Activated CD4-positive, alpha-beta T cell treated with anti-CD3 and anti-CD28 coated beads for 36 hours (primary cell): ENCODE measurements at places on chromosomes 1 and 21. TPM values are rescaled to one million over a fixed set of nuclear protein-coding genes. Genes with fewer than 3 reads are reported as not detected.

GRCh38 chr1:193701759-193702158 lies 515.3 kb upstream of the B3GALT2 start:
- DNase-seq = no peak

DNA sequence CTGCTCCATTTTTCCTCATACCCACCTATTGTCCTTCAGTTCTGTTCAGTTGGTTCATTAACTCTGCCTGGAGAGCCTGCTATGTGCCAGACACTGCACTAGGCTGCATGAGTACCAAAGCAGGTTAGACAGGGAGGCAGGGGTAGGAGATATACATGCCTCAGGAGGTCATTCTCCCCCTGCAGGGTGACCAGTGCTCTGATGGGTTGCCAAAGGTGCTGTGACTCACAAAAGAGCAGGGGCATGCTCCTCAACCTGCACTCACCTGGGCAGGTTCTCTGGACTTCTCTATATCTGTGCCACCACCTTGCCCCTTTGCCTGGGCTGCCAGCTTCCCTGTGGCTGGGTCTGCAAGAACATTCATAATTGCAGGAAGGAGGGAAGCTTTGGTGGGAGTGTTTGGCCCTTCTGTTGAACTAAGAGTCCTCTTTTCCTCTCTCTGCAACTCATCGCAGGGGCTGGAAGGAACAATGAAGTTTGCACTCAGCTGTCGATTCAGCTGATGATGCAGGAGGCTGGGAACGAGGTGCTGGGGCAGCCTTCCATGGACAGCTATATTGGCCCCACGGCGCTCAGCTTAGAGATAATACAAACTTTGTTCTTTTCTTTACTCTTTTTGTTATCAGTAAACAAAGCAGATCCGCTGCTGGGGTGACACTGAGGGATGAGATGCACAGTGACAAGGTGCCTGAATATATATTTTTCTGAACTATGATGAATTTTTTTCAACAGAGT lies 356.4 kb upstream of the PLXNA2 start:
- no peak for DNase-seq

- no peak for DNase-seq
Measured at GRCh38 chr1:12147201-12147701, 19.5 kb upstream of the TNFRSF1B start.

DNA sequence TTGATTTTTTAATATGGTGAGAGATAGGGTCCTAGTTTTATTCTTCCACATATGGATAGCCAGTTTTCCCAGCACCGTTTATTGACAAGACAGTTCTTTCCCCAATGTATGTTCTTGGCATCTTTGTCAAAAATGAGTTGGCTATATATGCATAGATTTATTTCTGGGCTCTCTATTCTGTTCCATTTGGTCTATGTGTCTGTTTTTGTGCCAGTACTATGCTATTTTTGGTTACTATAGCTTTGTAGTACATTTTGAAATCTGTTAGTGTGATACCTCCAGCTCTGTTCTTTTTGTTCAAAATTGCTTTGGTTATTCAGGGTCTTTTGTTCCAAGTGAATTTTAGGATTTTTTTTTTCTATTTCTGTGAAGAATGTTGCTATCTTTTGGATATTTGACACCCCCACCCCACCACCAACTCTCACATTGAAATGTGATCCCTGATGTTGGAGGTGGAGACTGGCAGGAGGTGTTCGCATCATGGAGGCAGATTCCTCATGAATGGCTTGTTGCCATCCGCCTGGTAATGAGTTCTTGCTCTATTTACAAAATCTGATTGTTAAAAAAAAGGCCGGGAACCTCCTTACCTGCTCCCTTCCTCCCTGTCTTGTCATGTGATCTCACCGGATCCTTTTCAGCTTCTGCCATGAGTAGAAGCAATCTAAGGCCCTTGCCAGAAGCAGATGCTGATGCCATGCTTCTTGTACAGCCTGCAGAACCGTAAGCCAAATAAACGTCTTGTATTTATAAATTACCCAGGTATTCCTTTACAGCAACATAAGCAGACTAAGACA lies 54.8 kb upstream of the KRTAP19-8 start:
- DNase-seq = no peak

- DNase-seq = no peak
Measured at GRCh38 chr1:182129398-182129797, 67.9 kb upstream of the ZNF648 start.

GRCh38 chr1:103469801-103470200 lies 55.7 kb upstream of the RNPC3 start:
- DNase-seq = no peak

DNA sequence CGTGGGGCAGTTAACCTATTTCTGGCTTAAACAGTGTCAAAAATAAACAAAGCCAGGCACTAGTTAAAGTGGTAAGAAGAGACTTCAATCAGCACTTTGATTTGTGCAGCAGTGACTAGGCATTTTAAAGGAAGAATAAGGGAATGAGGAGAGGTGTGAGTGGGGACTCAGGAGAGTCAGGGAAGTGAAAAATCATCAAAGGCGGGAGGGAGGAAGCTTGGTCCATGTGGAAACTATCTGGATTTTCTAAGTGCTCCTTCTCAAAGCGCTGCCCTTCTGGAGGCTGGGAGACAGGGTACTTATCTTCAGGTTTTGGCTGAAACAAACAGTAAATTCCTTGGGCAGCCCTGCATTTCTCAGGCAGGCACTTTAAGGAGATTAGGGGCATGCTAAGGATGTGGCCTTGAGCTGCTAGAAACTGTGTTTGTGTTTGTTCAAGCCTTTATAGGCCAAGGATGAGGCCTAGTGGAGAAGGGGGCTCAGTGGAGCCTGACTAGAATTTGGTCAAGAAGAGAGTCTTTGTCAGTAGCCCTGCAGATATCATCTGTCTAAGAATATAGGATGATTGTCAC lies 486.5 kb downstream of the SIPA1L2 start:
- no peak for DNase-seq

DNA sequence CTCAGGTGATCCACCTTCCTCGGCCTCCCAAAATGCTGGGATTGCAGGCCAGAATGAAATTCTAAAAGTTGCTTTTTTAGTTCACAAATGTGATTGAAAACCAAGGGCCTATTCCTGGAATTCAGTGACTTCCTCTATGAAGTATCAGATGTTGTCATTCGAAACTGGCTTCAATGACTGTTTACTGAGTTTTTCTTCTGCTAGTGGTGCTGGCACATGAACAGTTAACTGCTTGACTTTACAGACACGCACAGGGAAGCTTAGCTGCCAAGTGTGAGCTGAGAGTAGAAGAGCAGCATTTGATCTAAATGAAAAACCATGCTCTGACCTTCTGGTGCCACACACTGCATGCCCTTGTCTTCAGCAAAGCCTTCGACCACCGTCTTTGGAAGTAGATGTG lies 32.8 kb upstream of the AJAP1 start:
- no peak for DNase-seq

DNA sequence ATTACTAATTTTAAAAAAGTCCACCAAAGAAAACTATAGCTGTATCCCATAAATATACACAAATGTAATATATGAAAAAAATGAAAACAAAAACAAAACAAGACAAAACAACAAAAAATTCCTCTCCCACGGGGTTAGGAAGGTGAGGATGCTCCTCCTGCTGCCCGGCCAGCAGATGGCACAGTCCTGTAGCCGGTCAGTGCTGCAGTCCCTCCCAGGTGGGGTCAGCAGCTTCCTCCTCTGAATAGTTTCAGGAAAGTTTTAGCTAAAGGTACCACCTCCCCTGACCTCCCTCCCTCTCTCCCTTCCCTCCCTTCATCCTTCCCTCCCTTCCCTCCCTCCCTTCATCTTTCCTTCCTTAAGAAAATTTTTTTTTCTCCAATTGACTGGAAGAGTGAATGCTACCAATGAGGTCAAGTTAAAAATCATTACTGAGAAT lies 67.8 kb upstream of the BCL10 start:
- no peak for DNase-seq

DNA sequence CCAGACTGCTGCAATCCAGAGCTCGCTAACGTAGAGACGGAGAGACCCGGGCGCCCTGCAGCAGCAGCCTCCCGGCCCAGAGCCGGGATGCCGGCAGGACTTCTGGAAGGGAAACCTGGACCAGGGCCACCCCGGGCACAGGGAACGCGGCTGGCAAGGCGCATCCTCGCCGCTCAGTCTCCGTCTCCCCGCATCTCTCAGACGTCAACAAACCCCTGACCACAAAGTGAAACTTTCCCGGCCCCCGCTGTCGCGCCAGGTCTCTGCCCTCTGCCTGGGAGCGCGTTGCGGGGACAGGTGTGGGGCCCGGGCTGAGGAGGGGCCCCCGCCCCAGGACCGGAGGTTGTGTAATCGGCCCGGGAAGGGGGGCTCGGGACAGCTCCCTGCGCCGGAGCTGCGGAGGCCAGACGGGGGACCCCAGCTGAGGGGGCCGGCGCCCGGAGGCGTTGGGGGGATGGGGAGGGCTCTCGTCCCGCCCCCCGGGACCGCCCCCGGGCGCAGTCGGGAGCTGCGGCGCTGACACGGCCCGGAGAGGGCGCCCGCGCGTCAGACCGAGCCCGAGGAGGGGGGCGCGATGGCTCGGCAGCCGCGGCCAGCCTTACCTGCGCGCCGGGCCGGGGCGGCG lies 116.6 kb upstream of the HIVEP3 start:
- DNase-seq = peak; percentile 70

- no peak for DNase-seq
Measured at GRCh38 chr1:2074944-2075740, 24.9 kb downstream of the PRKCZ start.

DNA sequence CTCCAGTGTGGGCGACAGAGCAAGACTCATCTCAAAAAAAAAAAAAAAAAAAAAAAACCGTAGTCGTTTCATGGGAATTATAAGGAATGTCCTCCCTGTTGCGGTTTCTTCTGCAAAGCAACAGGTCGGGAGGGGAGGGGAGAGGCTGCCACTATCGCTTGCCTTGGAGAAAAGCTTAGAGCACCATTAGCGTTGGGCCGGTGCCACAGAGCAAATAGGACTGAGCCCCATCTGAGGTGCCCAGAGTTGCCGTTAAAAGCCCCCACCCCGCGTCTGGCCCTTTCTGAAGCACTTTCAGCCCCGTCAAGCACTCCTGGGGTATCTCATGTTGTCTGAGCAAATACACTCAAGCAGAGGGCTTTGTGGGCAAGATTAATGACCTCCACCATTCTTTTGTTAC lies 2.2 kb downstream of the RIPPLY3 start:
- no peak for DNase-seq

DNA sequence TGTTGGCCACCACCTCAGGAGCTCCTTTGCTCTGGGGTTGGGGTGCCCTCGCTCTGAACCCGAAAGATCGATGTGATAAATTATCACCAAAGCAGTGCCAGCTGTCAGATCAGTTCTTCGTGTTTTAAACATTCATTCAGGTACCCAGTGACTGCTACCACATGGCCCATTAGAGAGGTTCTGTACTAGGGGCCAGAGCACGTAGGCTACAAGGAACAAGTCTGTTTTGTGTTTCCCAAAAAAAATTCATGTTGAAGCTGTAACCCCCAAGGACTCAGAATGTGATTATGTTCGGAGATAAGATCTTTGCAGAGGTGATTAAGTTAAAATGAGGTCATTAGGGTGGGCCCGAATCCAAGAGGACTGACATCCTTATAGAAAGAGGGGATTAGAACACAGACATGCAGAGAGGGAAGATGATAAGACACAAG lies 526.9 kb downstream of the NPHP4 start:
- DNase-seq = no peak

GRCh38 chr1:33349081-33349759 lies 28.3 kb upstream of the A3GALT2 start:
- peak; percentile 68 for DNase-seq

DNA sequence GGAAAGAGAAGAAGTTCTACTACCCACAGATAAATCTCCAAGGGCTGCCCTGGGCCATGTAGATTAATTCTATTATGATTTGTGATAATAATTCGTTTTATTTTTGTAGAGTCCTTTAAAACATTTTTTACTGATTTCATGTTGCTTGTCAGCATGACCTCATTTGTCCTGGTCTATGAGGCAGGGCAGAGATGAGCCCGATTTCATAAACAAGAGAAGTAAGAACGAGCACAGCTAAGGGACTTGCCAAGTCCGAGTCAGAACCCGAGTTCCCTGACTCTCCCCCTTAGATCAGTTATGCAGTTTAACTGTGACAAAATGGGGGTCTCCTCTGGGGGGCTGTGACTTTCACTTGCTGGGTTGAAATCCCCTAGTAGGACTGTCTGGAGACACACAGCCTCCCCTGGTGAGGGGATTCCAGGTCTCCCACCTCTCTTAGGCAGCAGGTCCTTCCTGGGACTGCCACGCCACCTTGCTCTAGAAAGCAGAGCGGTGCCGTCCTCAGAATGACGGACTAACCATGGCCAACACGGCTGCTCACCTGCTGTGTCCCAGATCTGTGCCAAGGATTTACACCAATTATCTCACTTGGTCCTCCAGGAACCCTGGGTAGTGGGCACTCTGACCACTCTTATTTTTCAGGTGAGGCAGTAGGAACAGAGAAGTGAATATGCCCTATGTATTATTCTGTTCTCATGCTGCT lies 31.0 kb upstream of the SOX13 start:
- no peak for DNase-seq

DNA sequence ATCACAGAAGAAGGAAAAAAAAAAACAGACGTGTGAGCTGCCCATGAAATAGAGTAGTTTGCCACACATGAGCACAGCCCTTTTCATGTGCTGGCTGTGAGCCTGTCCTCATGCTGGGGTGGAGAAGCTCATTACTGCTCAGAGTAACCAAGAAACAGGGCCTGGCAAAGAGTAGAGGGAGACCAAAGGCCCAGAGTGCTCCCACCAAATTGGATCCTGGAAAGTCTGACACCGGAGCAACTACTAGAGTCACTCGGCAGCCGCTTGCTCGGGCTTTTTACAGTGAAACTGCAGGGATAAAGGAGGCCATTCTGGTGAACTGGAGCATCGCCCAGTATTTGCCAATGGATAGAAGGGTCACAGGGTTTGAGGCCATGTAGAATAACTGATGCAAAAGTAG lies 64.4 kb upstream of the BARHL2 start:
- DNase-seq = no peak

GRCh38 chr1:30618335-30618747 lies 105.0 kb downstream of the MATN1 start:
- peak; percentile 11 for DNase-seq

- no peak for DNase-seq
Measured at GRCh38 chr1:247114351-247115140, 10.4 kb upstream of the ZNF669 start.

DNA sequence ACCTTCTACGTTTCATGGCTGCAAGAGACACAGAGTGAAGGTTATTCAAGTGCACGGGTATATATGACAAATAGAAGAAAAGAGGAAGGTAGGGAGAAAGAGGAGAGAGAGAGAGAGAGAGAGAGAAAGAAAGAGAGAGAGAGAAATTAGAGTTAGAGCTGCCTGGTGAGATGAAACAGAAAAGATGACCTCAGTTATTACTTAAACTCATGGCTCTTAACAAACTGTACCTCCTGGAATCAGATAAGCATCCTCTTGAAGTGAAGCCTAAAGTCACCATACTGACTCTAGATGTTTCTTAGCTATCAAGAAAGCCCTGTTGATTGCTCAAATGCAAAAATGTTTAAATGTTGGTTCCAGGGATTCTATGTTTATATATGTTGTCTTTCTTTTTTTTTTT lies 597.7 kb upstream of the ZP4 start:
- no peak for DNase-seq

- peak; percentile 46 for DNase-seq
Measured at GRCh38 chr1:204992201-204992997, 50.6 kb upstream of the CNTN2 start.

The F13B gene
- not detected for total RNA-seq

The RAP1GAP gene
- total RNA-seq = 2.1 TPM

The SPRR5 gene
- total RNA-seq = not detected

The RHBDL2 gene
- not detected for total RNA-seq

The CELSR2 gene
- total RNA-seq = 1.9 TPM

The IFNLR1 gene
- 6.6 TPM for total RNA-seq

The CFHR4 gene
- not detected for total RNA-seq

The NEXN gene
- total RNA-seq = 2.1 TPM

The VHLL gene
- 0.28 TPM for total RNA-seq
